ENCODE measurements at places on chromosomes 5 and 9.

DNA sequence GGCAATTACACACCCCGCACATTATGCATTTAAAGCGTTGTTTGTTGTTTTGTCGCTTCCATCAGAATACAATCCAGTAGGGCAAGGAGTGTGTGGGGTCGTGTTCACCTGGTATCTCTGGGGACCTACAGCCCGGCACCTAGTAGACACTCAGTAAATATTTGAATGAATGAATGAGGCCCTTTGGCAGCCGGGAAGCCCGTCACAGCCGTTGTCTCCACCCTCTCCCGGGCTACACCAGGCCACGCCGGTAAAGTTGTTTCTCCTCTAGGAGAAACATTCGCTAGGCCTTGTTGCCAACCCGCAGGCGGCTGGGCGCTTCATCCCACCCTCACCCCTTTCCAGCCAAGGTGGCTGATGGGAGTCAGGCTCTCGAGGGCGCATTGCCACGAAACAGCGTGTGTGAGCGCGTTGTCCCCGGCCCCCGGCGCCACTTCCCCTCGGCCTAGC, 876 bp upstream of the JAK2 start:
- peaks cover 45% of the 10 kb centered on the region for H3K4me1 ChIP-seq
- peak overlapping the region; percentile 91 for H3K27ac ChIP-seq
- DNase-seq, result no peak
- no peaks in the 10 kb centered on the region for H3K27me3 ChIP-seq

GRCh38 chr5:174311531-174312269, 266.2 kb downstream of the NSG2 start:
- H3K4me3 ChIP-seq, result no peak overlapping the region
- H3K27me3 ChIP-seq, result no peaks in the 10 kb centered on the region
- H3K36me3 ChIP-seq, result no peaks in the 10 kb centered on the region
- DNase-seq, result no peak
- no peaks in the 10 kb centered on the region for H3K4me1 ChIP-seq

- no peaks in the 10 kb centered on the region for H3K4me1 ChIP-seq
- DNase-seq, result no peak
- H3K36me3 ChIP-seq, result no peaks in the 10 kb centered on the region
- H3K4me3 ChIP-seq, result no peak overlapping the region
- no peak overlapping the region for H3K27ac ChIP-seq
- H3K27me3 ChIP-seq, result no peaks in the 10 kb centered on the region
Measured at GRCh38 chr9:109831998-109832658, 52.1 kb downstream of the PALM2AKAP2 start.

GRCh38 chr5:111124793-111125192, 32.6 kb downstream of the WDR36 start:
- no peaks in the 10 kb centered on the region for H3K4me1 ChIP-seq
- DNase-seq, result no peak
- H3K27me3 ChIP-seq, result no peaks in the 10 kb centered on the region
- H3K27ac ChIP-seq, result no peak overlapping the region
- no peak overlapping the region for H3K4me3 ChIP-seq
- peaks cover 89% of the 10 kb centered on the region for H3K36me3 ChIP-seq

DNA sequence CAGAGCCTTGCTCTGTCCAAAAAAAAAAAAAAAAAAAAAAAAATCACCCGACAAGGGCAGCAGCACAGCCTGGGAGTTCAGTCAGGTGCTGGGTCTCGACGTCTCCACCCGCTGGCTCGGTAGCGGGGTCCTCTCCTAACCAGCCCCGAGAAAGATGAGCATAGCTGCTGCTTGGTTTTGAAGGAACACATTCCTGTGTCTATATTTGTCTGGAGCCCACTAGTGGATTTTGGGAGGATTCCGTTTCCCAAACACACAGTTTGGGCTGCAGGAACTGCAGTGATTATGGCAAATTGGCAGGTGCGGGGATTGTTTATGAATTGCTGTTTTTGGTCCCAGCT, 1.2 kb downstream of the OTULINL start:
- H3K4me3 ChIP-seq, result no peak overlapping the region
- H3K4me1 ChIP-seq, result peaks cover 12% of the 10 kb centered on the region
- no peak for DNase-seq
- no peak overlapping the region for H3K27ac ChIP-seq
- H3K36me3 ChIP-seq, result no peaks in the 10 kb centered on the region

DNA sequence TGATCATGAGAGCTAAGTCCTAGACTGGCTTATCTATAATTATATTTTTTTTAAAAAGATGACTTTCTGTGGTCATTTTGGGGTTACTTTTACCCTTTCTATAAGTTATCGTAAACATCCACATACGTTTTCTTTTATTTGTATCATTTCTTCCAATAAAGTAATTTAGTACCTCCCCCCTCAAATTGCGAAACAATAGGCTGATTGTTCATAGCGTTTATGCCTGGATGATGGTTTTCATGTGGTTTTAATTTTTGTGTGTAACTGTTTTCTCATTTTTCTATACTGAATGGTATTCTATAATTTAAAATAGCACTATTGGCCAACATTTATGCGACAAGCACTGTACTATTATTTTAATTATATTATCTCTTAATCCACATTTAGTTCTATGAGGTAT, 44.5 kb downstream of the SMC5 start:
- DNase-seq, result no peak
- no peak overlapping the region for H3K27ac ChIP-seq
- peaks cover 85% of the 10 kb centered on the region for H3K36me3 ChIP-seq
- H3K4me1 ChIP-seq, result no peaks in the 10 kb centered on the region

DNA sequence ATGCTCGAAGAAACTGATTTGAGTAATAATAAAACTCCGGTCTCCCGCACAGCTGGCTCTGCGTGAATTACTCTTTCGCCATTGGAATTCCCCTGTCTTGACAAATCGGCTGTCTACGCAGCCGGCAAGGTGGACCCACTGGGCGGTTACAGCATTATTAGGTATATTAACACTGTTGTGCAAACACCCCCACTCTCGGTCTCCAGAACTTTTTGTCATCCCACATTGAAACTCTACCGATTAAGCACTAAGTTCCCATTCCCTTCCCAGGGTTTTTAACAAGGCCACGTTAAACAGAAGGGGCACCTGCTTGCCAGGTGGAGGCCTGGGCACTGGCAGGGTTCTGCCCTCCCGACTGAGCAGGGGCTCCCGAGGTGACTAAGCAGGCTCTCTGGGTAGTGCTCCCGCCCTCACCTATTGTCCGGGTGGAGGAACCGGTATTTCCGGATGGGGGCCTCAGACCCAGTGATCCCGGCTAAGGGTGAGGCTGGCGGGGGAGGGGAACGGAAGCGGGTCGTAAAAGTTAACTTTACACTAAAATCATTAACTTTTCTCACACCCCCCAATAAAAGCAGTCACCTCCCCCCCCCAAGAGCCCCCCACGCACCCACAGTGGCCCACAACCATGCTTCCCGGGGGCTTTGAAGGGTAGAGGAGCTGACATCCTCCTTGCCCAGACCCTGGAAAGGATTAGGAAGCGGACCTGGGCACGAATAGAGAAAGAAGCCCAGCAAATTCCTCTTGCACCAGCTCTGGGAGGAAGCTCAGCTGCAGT, 53.5 kb upstream of the TJP2 start:
- peaks cover 16% of the 10 kb centered on the region for H3K4me1 ChIP-seq
- no peak for DNase-seq
- H3K27me3 ChIP-seq, result no peaks in the 10 kb centered on the region
- H3K36me3 ChIP-seq, result no peaks in the 10 kb centered on the region
- H3K4me3 ChIP-seq, result peak overlapping the region; percentile 80
- peak overlapping the region; percentile 50 for H3K27ac ChIP-seq

DNA sequence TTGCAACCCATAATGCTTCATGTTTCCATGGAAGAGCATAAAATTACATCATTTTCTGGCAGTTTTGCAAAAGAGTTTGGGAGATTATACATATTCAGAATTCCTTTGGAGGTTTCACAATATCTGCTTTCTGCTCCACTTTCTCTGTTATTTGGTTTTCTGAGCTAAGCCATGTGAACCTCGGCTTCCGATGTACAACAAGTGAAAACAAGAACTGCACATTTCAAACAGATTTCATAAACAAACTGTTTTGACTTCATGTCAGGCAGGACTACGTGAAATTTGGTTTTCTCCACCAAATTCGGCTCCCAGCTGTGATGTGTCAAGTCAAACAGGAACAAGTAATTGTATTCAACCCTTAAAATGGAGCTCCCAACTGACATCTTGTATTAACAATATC, 609.8 kb downstream of the IRX1 start:
- H3K27ac ChIP-seq, result no peak overlapping the region
- H3K4me1 ChIP-seq, result peaks cover 22% of the 10 kb centered on the region
- H3K36me3 ChIP-seq, result no peaks in the 10 kb centered on the region

GRCh38 chr5:39205550-39205949, 13.8 kb downstream of the FYB1 start:
- H3K4me1 ChIP-seq, result peaks cover 69% of the 10 kb centered on the region
- peaks cover 4% of the 10 kb centered on the region for H3K36me3 ChIP-seq
- DNase-seq, result no peak
- H3K27ac ChIP-seq, result no peak overlapping the region
- no peak overlapping the region for H3K4me3 ChIP-seq

DNA sequence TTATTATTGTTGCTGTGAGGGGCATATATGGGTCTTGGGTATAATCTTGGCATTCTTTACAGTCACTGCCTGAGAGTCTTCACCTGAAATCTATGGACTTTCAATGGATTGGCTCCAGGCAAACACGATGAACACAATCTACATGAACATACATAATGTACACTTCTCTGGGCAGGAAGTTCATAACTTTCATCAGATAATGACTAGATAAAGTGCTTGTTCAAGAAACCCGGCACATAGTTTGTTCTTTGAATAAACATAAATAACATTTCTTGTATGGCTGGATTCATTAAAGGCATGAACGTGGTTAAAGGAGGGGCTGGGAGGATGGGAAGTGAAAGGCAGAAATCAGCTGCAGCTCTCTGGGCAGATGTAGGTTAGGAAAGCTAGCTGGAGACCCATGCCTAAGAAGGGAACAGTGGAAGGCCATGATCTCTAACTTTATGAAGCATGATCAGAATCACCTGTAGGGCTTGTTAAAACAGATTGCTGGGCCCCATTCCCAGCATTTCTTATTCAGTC, 306.9 kb upstream of the EFNA5 start:
- H3K4me3 ChIP-seq, result no peak overlapping the region
- no peaks in the 10 kb centered on the region for H3K27me3 ChIP-seq
- peaks cover 28% of the 10 kb centered on the region for H3K4me1 ChIP-seq
- H3K27ac ChIP-seq, result peak overlapping the region; percentile 34

- H3K4me3 ChIP-seq, result peak overlapping the region; percentile 69
- no peaks in the 10 kb centered on the region for H3K27me3 ChIP-seq
- H3K27ac ChIP-seq, result peak overlapping the region; percentile 89
- peaks cover 31% of the 10 kb centered on the region for H3K36me3 ChIP-seq
- no peak for DNase-seq
Measured at GRCh38 chr5:1345876-1346626, 1.2 kb upstream of the CLPTM1L start.
